Activated CD4-positive, alpha-beta T cell treated with anti-CD3 and anti-CD28 coated beads, Interleukin-2, amount 50 U/mL, for 4 hours (primary cell): ENCODE measurements at places on chromosomes 16 and 17.

DNA sequence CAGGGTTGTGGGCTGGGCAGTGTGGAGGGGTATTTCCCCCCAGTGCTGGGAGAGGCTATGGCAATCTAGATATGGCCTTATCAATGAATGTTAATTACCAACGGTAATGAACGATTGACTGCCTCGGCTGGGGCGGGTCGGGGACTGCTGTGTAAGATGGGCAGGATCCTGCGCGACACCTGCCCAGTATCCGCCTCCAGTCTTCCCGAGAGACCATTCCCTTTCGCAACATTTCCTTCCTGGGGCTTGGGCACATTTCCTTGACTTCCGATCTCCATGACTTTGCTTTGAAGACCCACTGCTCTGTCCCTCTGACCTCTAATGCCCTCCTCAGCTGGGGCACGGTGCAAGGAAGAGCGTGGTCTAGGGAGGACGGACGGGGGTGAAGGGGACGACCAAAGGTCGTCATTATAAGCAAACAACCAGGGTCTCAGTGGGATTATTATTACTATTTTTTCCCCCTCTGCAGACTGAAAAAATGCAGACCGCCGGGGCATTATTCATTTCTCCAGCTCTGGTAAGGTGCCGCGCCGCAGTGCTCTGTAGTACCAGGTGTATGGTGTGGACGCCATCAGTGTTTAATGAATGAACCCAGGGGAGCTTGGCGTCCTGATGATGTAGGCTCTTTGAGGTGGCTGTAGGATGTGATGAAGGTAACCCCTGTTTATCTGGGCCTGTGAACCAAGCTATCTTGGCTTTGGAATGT is 506 bp downstream of the ATP5MC1 start:
- no peak for DNase-seq

DNA sequence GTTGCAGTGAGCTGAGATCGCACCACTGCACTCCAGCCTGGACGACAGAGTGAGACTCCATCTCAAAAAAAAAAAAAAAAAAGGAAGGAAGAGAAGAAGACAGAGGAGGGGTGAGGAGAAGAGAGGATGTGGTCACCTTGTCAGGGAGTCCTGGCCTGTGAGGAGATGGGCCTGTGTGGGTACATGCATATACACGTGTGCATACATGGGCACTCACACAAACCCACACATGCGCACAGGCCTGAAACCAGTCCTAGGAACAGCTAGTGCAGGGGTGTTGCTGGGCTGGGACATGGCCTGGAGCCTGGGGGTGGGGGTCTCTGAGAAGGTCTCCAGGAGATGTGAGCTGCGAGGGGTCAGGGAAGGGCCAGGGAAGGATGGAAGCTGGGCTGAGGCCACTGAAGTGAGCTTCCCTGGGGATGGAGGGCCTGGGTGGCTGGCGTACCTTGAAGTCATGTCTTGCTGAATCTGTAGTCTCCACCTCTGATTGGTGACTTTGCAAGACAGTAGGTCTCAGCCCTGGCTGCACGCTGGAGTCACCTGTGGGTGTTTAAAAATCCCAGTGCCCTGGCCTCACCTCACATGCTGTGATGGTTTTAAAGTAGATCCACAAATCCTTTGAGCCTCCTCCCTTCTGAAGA is 72.4 kb downstream of the MRM1 start:
- DNase-seq: no peak

- DNase-seq: no peak
Observed at GRCh38 chr17:4144422-4144747, 1.4 kb downstream of the CYB5D2 start.

- DNase-seq: no peak
Observed at GRCh38 chr17:50063561-50064252, 7.8 kb downstream of the ITGA3 start.

DNA sequence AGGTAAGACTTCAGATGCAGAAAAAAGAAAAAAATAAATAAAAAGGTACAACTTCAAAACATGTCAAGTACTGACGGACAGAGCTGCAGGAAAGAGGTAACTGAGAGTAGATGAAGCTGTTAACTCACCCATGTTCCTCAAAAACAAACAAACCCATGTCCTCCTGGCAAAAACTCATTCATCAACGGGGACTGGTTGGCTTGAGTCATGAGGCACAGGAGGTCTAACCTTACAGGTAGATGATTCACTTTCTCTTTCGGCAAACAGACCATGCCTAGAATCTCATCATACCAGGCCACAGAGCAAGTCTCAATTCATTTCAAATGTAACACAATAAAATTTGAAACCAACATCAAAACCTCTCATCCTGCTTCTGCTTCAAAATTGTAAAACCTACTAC is 12.3 kb upstream of the FASN start:
- DNase-seq: no peak

- DNase-seq: no peak
Observed at GRCh38 chr16:77931058-77931457, 91.3 kb upstream of the CLEC3A start.

GRCh38 chr16:58114827-58115825 is 14.1 kb downstream of the CFAP20 start:
- DNase-seq: no peak

- no peak for DNase-seq
Observed at GRCh38 chr16:2002406-2003230, 7.0 kb downstream of the ZNF598 start.

DNA sequence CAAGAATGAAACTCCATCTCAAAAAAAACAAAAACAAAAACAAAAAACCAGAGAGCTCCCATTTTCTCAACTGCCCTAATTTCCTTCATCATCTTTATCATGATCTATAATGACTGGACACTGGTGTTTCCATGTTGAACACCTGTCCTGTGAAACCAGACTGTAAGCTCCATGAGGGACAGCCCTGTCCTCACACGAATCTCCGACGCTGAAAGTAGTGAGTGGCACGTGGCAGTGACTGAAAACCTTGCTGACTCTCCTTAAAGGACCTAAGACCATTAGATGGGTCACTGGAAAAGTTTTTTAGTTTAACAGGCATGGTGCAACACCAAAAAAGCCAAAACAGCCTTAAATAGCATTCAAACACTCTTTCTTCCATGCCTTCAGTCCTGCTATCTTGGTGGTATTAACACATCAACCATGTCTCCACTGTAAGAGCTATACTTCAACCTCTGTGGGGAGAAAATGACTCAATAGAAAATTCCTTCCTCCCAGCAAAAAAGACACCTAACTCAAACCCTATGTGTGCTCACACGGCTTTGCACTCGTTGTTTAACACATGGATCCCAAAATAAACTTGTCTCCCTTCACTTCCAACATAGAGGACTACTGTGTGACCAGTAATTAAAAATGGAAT is 8.3 kb downstream of the AXIN2 start:
- DNase-seq: no peak

DNA sequence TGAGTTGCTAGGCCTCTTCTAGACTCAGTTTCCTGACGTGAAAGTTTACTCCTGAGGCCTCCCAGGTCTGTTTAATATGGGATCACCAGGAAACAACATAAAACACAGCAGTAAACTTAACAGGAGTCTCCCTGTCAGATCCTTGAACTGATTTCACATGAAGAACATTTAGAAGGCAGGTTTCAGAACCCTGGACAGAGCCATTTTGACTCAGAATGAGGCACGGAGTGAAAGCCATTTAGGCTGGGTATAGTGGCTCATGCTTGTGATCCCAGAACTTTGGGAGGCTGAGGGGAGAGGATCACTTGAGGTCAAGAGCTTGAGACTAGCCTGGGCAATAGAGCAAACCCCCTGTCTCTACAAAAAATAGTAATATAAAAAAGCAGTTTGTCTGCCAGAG is 289.1 kb downstream of the CA10 start:
- DNase-seq: no peak

GRCh38 chr16:23195366-23195978 is 12.9 kb downstream of the SCNN1G start:
- DNase-seq: no peak

GRCh38 chr17:64281962-64282752 is 19.1 kb upstream of the TEX2 start:
- peak; percentile 15 for DNase-seq

- peak; percentile 89 for DNase-seq
Observed at GRCh38 chr17:8186787-8187516, 3.0 kb downstream of the BORCS6 start.

GRCh38 chr16:71635632-71636031 is 9.6 kb downstream of the MARVELD3 start:
- DNase-seq: no peak

DNA sequence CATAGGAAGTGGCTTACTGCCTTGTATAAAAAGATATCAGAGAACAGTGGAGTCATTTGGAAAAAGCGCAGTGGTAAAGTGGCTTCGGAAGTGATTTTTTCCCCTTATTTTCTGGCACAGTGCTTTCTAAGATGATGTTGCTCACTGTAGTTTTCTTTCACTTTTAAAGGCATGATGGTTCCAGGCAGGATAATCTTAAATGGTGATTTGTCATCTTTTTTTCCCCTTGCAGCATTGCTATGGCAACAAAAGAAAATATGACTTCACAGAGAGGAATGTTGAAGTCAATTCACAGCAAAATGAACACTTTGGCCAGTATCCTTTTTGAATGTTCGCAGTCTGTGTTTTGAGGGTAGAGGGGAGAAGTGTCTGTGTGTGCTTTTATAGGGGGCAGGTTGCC is 42.5 kb downstream of the GOSR1 start:
- DNase-seq: no peak

DNA sequence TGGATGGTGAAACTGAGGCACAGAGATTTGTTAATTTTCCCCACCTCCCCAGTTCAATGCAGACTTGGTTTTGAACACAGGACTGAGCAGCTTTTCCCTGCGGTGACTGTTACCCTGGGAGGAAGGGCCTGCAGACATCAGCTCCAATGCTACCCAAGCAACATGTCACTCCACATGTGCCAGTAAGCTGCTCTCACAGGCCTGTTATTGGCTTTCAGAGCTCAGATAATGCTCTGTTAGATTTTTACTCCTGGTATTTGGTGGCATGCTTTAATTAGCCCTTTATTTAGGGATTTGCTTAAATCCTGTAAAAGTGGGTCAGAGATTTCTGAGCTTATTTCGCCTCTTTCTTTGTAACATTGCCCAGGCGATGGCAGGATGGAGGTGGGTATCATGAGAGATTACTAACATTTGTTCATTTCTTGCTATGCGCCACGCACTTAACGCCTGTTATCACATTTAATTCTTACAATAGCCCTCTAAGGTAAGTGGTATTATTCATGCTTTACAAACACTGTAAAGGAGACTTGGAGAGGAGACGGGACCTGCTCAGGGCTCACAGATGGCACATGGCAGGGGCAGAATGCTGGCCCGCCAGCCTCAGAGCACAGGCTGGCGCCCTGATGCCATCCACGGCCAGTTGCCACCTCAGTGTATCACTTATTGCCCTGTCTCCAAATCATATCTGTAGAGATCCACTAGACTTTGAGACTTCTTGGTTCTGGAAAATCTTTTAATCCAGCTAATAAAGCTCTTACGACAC is 84.0 kb upstream of the CACNG5 start:
- DNase-seq: no peak

- DNase-seq: peak; percentile 84
Observed at GRCh38 chr16:68520649-68521086, 18.4 kb upstream of the ZFP90 start.

DNA sequence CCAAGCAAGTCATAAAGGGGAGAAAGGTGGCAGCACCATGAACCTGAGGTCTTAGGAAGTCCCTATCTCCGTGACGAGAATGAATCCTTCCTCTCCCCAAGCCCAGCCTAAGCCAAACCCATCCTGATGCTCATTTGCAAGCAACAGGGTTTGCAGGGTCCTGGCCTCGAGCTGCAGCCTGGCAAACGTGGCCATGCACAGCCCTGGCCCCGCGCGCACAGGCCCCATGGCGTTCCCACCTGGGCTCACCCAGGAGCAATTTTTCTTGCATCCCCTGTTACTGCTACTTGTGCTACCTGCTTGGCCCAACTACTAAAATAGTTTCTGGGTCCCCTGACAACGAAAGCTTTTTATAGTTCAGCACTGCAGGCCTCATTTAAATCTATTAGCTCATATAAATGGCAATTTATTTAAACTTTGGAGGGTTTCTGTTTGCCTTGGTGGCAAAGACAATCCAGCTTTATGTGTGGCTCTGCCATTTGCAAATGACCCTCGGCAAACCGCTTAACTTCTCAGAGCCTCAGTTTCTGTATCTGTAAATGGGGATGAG is 141.5 kb downstream of the C16orf78 start:
- no peak for DNase-seq

GRCh38 chr17:45747911-45748310 is 36.2 kb upstream of the CRHR1 start:
- no peak for DNase-seq

- DNase-seq: no peak
Observed at GRCh38 chr17:72378414-72379390, 257.9 kb downstream of the SOX9 start.

DNA sequence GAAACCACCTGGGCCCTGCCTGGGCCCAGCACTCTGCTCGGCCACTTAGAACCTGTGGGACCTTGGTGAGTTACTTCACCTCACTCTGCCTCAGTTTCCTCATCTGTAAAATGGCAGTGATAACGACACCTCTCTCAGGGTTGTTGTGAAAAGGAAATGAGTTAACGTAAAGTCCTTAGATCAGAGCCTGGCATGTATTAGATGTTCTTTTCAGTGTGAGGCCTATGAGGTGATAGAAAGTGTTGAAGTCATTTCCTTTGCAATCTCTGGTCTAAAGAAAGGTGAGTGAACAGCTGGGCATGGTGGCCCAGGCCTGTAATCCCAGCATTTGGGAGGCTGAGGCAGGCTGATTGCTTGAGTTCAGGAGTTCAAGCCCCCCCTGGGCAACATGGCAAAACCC is 51.7 kb upstream of the LGALS9 start:
- DNase-seq: no peak

DNA sequence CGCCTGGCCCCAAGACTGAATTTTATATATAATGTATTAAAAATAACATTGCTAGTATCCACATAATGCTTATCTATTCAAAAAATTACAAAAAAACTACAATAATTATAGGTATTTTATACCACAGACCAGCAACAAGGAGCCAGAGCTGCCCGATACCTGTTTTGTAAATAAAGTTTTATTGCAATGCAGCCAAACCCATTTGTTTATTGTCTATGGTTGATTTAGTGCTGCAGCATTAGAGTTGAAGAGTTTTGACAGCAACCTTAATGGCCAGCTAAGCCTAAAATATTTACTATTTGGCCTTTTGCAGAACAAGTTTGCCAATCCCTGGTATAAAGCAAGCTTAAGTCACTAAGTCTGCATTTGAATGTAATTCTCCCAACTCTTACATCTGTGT is 5.6 kb downstream of the MEIOC start:
- DNase-seq: no peak

DNA sequence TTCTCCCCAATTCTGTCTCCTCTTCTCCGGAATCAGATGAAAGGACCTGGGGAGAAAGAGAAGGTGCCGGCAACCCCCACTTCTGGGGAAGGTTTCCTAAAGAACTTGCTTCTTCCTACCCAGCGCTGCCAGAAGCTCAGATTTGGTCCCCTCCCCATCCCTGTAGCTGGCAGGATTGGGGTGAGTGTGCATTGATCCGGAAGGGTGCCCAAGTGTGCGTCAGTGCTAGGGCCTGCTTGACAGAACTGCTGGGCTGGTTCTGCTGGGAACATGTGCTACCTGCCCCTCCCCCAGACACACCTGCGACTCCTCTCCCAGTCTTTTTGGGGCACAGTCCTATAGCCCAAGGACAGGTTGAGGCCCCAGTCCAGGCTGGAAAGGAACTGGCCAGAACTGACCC is 3.3 kb downstream of the ARL4D start:
- DNase-seq: no peak
